ENCODE measurements at places on chromosomes 5 and 9.

DNA sequence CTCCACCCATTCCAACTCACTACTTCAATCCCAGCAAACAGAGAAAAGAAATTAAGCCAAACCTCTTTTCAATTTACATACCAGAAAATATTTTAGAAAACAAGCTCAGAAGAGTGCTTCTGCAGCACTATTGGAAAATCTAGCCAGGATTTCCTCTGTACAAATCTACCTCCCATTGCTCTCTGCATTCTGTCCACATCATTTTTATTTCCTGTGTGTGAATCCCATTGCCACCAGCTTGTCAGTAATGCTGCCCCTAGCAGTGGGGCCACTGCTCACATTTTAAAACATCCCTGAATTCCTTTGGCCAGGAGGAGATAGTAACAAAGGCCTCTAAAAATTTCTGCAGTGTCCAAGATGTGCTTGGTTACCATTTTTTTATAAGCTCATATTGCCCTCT lies 232.5 kb downstream of the ARRDC3 start:
- DNase-seq, result no peak

- no peak for DNase-seq
Observed at GRCh38 chr5:138663009-138663408, 87.8 kb upstream of the HSPA9 start.

DNA sequence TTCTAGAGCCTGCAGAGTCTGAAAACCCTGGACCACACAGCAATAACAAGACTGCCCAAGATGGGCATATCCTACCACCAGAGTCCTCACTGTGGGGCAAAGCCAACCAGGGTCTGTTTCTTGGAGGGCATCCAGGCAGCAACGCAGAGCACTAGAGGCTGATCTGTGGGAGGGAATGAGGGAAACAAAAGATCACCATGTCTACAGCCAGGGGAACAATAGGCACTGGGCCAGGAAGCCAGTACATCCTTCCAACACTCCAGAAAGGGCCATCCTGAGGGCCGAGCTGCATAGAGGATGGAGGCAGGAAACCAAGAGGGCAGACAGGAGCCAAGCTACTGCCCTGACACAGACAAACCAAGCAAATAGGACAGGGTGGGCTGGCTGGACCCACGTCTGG lies 416.1 kb upstream of the IRX4 start:
- no peak for DNase-seq

DNA sequence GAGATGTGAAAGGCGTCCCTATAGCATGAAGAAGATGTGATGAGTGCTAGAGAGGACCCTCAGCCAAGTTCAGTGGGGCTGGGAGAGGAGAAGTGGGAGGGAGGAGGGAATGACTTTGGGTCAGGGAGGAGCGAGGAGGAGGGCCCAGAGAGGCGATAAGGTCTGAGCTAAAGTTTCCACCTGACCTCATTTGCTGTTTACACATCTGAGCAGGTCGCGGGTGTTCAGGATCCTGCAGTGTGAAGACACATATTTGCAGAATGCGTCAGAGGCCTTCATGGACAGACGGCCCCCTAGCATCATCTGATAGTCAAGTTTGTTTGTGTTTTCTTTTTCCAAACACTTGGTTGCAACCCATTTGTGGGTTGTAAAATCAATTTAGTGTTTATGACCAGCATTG lies 18.9 kb upstream of the IGFBPL1 start:
- no peak for DNase-seq

DNA sequence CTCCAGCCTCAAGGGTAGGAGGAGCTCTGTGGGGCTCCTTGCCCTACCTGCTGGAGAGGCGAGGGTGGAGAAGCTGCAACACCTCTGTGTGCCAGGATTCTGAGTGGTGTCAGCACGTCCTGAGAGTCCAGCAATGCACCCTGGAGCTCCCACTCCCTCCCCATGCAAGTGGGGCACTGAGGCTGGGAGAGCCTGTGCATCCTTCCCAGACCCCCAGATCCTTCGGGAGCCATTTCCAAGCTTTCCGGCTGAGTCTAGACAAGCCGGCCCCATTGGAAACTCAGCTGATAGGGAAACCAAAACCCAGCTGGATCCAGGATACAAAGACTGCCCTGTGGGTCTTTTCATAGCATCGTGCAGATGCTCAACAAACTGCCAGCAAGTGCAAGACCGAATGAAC lies 1.8 kb downstream of the FAM163B start:
- no peak for DNase-seq

DNA sequence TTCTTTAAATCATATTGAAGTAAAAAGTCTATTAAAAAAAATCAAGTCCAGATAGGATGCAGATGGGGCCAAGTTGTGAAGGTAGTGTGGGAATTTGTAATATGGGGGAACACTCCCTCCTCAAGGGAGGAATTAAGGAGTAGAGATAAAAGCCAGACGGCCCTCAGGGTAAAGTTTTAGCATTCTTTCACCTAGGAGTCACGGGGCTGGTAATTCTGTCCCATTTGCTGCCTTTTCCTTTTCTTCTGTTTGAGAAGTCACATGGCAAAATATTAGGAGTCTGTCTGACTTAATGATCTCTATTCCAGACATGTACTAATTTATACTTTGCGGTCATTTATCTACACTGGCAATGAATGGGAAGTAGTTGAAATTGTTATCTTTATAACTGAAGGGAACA lies 61.9 kb downstream of the SNX24 start:
- no peak for DNase-seq

- DNase-seq, result no peak
Observed at GRCh38 chr5:81896764-81897163, 75.1 kb upstream of the ATG10 start.

DNA sequence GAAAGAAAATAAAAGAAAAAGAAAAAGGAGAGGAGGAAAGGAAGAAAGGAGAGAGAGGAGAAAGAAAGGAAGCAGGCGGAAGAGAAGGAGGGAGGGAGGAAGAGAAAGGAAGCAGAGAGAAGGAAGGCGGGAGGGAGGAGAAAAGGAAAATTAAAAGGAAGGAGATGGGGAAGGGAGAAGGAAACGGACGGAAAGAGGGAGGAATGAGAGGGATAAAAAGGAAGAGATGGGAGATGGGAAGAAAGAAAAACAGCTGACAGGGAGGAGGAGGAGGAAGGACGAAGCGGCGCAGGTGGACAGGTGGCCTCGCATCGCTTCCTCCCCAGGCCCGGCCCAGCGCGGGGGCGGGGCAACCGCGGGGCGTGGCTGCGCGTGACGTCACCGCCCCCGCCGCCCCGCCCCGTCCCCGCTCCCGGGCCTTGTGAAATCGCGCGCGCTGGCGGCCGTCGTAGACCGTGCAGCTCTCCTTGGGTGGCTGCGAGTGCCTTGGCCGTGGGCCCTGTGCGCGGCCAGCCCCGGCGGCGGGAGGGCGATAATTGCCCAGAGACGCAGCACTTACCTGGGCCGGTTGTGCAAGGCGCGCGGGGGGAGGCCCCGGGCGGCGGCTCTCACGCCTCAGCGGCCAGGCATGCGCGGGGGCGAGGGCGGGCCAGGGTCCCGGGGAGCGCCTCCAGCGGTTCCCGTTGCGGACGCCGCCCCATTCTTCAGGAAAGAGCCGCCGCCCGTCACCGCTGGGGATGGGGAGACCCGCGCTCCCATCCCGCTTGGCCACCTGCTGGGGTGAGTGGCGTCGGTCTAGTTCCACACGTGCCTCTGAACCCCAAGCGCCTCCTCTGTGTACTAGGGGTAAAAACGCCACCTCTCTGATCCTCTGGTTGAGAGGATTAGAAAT lies 49.6 kb upstream of the FOXE1 start:
- DNase-seq, result peak; percentile 74

DNA sequence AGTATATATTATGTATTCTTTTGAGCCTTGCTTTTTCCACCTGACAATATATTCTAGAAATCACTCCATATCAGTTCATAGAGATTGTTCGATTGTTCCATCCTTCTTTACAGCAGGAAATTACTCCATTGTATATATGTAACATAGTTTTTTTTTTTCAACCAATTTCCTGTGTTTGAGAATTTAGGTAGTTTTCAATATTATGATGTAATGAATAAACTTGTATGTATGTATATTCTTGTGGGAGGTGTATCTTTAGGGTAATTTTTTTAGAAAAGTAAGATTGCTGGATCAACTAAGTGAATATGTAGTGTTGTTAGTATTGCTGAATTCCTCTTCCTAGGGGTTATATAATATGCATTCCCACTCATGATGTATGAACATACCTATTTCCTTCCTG lies 165.9 kb upstream of the PITX1 start:
- DNase-seq, result no peak

DNA sequence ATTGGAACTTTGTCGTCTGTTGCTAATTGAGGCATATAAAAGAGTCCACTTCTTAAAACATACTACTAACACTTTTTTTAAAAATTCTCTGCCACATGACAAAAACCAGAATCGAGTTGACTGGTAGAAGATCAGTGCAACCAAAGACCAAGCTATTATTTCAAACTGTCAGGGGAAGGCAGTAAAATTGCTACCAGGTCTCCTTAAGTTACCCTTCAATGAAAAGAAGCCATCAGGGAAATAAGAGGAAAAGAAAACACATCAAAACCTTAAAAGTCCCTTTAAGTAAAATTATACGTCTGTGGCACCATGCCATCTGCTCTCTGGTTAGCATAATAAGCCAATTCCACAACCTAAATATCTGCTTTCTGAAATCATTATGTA lies 9.6 kb downstream of the ZNF608 start:
- no peak for DNase-seq

- no peak for DNase-seq
Observed at GRCh38 chr5:6674421-6674820, 38.8 kb upstream of the TENT4A start.

- no peak for DNase-seq
Observed at GRCh38 chr5:177366528-177367322, 9.0 kb downstream of the RGS14 start.

DNA sequence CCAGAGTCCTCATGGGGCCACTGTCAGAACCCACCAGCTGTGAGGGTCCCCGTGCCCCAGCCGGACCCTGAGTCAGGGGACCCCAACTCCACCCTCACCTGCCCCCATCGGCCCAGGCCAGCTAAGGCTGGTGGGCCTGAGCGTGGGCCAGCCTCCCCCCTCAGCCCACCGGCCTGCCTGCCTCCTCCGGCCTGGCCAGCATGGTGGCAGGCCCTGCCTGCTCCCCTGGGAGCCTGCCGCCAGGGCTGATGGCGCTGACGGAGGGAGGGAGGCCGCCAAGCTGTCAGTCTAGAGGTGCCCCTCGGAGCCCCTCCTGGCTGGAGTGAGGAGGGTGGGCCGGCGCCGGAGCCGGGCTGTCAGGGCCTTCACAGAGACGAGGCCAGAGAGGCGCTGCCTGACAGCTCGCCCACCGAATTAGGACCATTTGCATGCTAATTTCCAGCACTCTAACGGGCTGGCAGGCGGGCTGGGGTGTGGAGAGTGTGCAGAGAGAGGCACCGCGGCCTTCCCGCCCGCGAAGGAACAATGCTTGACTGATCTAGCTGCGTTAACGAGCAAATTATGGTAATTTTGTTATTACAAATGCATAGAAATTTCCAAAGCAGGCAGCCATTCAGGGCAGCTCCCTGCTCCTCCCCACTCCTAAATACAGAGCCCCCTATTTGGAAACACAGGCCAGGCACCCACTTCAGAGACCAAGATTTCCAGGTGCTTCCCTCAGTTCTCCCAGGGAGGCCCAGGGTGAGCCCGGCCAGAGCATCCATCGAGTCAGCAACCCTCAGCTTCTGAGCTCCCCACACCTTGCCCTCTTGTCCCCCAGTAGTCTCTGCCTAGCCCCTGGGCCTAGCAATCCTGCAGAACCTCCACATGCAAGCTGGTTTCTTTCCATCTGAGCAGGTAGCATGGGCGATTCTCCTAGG lies 169.3 kb downstream of the PAX5 start:
- no peak for DNase-seq

GRCh38 chr5:9516591-9516990 lies 29.3 kb downstream of the SEMA5A start:
- no peak for DNase-seq

- no peak for DNase-seq
Observed at GRCh38 chr9:126587187-126588185, 26.2 kb upstream of the LMX1B start.

- DNase-seq, result no peak
Observed at GRCh38 chr5:38697013-38697412, 140.6 kb upstream of the LIFR start.

DNA sequence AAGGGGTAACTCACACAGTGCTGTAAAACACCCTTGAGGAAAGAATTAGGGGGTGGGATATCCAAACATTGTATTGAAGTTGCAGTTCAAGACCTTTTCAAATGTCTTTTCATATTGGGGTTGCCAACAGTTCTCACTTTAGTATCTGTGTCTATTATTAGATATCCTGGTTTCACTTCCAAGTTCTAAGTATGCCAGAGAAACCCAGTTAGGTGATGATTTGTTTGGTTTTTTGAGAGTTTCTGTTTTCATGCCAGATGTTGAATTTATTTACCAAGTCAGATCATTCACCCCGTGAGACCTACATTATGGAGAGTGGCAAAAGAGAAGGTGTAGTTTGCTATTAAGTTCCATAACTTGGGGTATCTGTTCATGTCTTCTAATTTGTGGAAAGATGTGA lies 64.5 kb downstream of the C9orf152 start:
- no peak for DNase-seq

GRCh38 chr9:113316030-113316429 lies 12.9 kb upstream of the RNF183 start:
- no peak for DNase-seq

- no peak for DNase-seq
Observed at GRCh38 chr5:151770383-151771258, 1.1 kb upstream of the G3BP1 start.

- no peak for DNase-seq
Observed at GRCh38 chr5:11482011-11482410, 422.2 kb downstream of the CTNND2 start.

DNA sequence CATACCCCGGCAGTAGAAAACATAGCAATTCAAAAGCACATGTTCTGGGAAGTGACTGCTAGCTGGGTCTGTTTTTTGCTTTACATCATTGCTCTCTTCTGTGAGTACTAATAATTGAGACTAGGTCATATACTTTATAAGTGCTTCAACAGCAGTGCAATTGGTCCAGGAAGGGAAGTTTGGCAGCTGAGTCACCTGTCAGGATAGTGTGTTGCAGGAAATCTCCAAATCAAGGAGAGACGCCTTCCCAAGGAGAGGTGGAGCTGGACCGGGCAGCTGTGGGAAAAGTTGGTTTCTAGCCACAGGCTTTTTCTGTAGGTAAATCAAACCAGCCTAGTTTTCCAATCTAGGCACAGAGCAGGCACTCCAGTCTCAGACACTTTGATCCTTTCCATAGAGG lies 330.1 kb downstream of the ENC1 start:
- no peak for DNase-seq

- no peak for DNase-seq
Observed at GRCh38 chr9:127277099-127277498, 12.5 kb downstream of the GARNL3 start.

GRCh38 chr5:40477856-40478546 lies 201.7 kb upstream of the PTGER4 start:
- no peak for DNase-seq

GRCh38 chr5:149220750-149221149 lies 50.9 kb upstream of the AFAP1L1 start:
- DNase-seq, result no peak

- no peak for DNase-seq
Observed at GRCh38 chr5:2283481-2284045, 400.8 kb upstream of the IRX4 start.
